ENCODE measurements at places on chromosomes 6 and 20. TPM values are rescaled to one million over a fixed set of nuclear protein-coding genes. Genes with fewer than 3 reads are reported as not detected.

DNA sequence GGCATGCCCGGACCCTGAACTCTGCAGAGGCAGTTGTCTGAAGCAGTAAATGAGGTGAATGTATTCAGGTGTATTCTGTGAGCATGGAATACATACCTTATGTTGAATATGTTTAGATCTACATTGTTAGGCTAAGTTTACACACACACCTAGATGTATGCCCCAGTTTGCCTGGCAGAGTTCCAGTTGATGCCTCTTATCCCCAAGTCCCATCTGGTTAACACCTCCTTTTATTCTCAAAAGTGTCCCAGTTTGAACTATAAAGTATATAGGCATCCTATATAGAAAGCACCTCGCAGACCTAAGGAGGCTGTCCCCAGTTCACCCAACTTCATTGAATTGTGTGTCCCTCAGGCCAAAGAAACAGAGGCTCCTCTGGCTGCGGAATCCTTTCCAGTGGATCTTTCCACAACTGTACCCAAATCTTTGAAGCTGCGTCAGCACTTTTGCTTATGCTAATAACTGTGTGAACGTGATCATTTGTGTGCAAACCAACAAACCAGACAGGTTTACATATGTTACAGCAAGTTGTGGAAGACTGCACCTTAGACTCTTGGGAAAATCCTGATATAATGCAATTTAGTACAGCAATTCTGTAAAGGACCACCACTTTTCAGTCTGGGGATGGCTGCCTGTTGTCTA is 4.8 kb upstream of the DHX35 start:
- H3K36me3 ChIP-seq, result peaks cover 24% of the 10 kb centered on the region
- H3K4me1 ChIP-seq, result peaks cover 12% of the 10 kb centered on the region
- no peak overlapping the region for H3K27ac ChIP-seq
- H3K4me3 ChIP-seq, result no peak overlapping the region

GRCh38 chr20:62953839-62954703 is 1.6 kb downstream of the SLC17A9 start:
- no peak overlapping the region for H3K27ac ChIP-seq
- no peak for DNase-seq
- no peaks in the 10 kb centered on the region for H3K27me3 ChIP-seq
- H3K4me3 ChIP-seq, result peak overlapping the region; percentile 70
- H3K4me1 ChIP-seq, result peaks cover 8% of the 10 kb centered on the region

GRCh38 chr20:61249626-61250025 is 2.4 kb upstream of the CDH4 start:
- no peak overlapping the region for H3K27ac ChIP-seq
- no peaks in the 10 kb centered on the region for H3K4me1 ChIP-seq
- no peak overlapping the region for H3K4me3 ChIP-seq
- no peak for DNase-seq

The SIRPG gene
- not detected for total RNA-seq

Data from Calu3 (cell line).